Muscle of back (tissue), 13 donors: ENCODE measurements at places on chromosomes 12 and 14. TPM values are rescaled to one million over a fixed set of nuclear protein-coding genes. Genes with fewer than 3 reads are reported as not detected.

Gene TMEM132D
- polyA plus RNA-seq: 1.5 TPM

Gene RNU4-1
- polyA plus RNA-seq: not detected

Gene DIO2
- polyA plus RNA-seq: 1.2 TPM

Gene MBIP
- 22.6 TPM for polyA plus RNA-seq

Gene SLC2A14
- polyA plus RNA-seq: 0.58 TPM

Gene BEST3
- polyA plus RNA-seq: 61.9 TPM

Gene TRHDE
- polyA plus RNA-seq: 1.6 TPM

Gene HOXC10
- polyA plus RNA-seq: 0.34 TPM

Gene MON2
- 57.5 TPM for polyA plus RNA-seq

Gene CCNB1IP1
- 62.6 TPM for polyA plus RNA-seq

Gene FGF23
- polyA plus RNA-seq: 0.05 TPM

Gene KRT6C
- polyA plus RNA-seq: not detected

Gene PRH2
- polyA plus RNA-seq: not detected

Gene GLT8D2
- 65.1 TPM for polyA plus RNA-seq

Gene MYF6
- 49.2 TPM for polyA plus RNA-seq

Gene TPPP2
- polyA plus RNA-seq: 0.26 TPM

Gene FAM90A1
- polyA plus RNA-seq: 0.77 TPM

Gene KSR2
- not detected for polyA plus RNA-seq

GRCh38 chr14:104215706-104216334 is 77.4 kb downstream of the KIF26A start:
- no peak for DNase-seq

GRCh38 chr12:14577344-14577743 is 9.7 kb upstream of the PLBD1 start:
- no peak for DNase-seq

DNA sequence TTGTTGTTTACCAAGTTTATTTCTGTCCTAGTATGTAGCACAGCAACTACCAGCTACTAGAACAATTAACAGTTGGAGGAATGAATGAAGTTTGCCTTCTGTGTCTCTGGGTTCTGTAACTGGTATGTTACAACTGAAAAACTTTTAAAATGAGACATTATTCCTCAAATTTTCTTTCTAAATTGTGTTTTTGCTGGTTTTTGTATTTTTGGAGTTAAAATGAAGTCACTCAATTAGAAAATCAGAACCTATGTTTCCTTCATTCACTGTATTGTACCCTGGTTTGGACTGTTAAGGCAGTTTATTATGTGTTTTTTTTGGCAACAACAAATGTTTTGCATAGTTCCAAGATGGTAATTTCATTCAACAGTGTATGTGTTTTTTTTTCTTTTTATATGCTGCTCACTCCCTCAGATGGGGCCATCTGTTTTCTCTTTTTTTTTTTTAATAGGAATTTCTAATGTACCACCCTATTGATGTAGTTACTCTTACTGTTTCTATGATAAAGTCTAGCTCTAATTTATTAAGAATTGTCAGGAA is 30.2 kb upstream of the EVL start:
- no peak for DNase-seq

GRCh38 chr14:71399057-71399487 is 491.8 kb downstream of the PCNX1 start:
- DNase-seq: no peak

DNA sequence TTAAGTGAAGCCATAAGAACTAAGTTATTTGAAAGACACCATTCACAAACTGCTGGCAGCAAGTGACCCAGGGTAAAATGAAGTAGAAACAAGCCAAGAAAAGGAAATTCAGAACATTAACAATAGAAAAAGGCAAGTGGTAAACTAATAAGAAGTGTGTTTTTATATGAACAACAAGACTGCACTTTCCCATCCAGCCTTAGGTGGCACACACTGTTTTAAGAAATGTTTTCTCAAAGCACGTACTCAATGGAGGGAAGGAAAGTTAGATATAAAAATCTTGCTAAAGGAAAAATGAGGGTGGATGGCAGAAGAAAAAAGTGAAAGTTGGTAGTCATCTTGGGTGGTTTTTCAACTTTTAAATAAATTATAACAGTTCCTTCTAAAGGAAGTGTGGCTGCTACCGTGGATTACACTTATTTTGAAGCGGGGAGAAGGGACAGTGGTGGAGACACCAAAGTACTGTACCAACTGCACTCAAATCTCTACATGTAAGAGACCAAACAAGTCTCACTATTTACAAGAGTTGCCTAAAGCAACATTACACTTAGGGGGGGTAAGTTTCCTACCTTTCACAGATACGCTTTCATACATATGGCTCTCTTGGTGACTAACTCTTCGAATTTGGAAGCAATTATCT is 58.8 kb downstream of the SEL1L start:
- no peak for DNase-seq

- DNase-seq: no peak
These were observed 49.5 kb upstream of the ATXN7L3B start for GRCh38 chr12:74488134-74488533.

- peak; percentile 78 for DNase-seq
These were observed 14.3 kb downstream of the CFL2 start for GRCh38 chr14:34699873-34700621.

DNA sequence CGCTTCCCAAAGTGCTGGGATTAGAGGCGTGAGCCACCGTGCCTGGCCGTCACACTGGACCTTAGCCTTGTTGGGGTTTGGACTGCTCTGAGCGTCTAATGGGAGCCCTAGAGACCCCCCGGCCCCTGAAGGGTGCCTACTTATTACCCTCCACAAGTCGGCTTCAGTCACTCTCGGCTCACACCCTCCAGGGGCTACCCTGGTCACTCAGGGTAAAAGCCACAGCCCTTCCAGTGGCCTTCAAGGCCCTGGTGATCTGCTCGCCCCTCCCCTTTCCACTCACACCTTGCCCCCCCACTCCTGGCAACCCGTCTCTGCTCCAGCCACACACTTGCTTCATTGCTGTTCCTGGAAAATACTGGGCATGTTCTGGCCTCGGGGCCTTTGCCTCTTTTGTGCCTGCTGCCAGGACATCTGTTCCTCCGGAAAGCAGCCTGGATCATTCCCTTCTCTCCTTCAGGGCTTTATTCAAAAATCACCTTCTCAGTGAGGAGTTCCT is 3.6 kb upstream of the MORN3 start:
- DNase-seq: peak; percentile 45

GRCh38 chr12:30624009-30624408 is 71.7 kb downstream of the IPO8 start:
- DNase-seq: no peak

- no peak for DNase-seq
These were observed 1.4 kb downstream of the RIOX1 start for GRCh38 chr14:73492043-73492552.

DNA sequence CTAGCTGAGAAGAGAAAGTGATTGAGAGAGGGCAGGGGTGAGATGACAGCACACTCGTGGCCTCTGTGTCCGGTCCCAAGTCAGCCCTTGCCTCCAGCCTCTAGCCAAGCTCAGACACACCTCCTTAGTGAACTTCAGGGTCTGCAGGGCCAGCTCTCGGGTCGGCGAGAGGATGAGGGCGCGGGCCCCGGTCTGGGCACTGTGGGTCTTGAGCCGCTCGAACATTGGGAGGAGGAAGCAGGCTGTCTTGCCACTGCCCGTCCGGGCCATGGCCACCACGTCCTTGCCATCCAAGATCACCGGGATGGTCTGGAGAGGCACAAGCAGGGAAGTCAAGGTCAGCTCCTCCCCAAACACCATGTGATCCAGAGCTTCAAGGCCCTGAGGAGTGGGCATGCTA is 6.3 kb downstream of the DDX54 start:
- DNase-seq: no peak

GRCh38 chr12:65200007-65200665 is 30.8 kb downstream of the LEMD3 start:
- DNase-seq: no peak

GRCh38 chr12:52506858-52507715 is 13.1 kb downstream of the KRT5 start:
- DNase-seq: no peak

DNA sequence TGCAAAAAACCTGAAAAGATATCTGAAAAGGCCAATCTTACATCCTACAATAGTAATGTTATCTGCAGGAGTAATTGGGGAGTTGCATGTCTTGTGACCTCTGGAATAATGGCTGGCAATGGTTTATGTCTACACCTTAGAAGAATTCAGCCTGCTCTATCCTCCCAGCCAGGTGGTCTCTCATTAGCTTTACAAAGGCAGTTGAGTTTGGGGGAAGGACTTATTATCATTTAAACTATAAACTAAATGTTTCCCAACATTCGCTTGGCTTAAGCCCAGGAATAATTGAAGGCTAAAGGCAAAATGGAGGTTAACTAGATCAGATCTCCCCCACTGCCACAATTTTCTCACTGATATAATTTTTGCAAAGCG is 158.4 kb upstream of the SFSWAP start:
- DNase-seq: no peak

GRCh38 chr12:88472248-88472647 is 108.0 kb downstream of the KITLG start:
- DNase-seq: peak; percentile 8

DNA sequence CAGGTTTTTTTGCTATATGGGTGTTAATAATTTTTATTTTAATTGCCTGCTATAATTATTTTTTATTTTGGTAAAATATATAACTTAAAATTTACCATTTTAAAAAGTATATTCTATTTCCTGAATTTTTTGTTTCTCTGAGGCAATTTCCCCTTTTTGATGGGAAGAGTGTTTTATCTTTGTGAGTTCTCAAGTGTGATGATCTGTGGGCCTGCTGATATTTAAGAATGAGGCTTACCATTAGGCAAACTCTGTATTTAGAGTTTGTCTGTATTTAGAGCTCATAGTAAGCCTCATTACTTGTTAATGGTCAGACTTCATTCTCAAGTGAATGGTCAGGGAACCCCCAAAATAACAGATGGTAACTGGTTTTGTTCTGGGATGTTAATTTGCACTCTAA is 48.0 kb downstream of the WNK1 start:
- no peak for DNase-seq

- no peak for DNase-seq
These were observed 7.0 kb downstream of the SYT1 start for GRCh38 chr12:78871566-78871965.

DNA sequence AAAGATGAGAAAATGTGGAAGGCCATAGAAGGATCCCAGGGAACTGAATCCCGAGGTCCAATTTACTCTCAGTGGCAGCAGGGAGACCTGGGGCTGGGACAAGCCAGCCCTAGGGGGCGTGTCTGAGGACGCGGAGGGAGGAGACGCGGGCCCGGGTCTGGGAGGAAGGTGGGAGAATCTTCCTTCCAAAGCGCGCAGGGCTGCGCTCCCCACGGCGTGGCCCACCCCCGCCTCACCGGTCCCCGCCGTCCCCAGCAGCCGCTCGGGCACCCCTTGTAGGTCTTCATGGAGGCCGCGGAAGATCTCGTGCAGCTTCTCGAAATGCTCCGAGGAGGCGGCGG is 323 bp downstream of the VTI1B start:
- DNase-seq: peak; percentile 52

DNA sequence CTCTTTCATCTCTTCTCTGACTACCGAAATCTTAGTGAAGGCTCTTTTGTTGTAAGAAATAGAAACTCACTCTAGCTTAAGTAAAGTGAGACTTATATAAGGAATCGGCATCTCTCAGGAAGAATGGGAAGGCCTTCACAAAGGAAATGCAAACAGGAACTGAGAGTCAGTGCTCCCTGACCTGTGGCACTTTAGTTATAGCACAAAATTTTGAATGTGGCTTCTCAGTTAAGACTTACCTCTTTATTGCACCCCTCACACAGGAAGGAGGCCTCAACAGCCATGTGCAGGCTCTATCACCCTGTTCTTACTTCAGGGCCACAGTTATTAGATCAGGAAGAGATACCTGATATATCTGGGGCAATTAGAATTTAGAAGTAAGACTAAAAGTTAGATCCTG is 224.7 kb upstream of the EGLN3 start:
- no peak for DNase-seq

GRCh38 chr14:34507459-34507858 is 32.0 kb downstream of the EAPP start:
- no peak for DNase-seq

DNA sequence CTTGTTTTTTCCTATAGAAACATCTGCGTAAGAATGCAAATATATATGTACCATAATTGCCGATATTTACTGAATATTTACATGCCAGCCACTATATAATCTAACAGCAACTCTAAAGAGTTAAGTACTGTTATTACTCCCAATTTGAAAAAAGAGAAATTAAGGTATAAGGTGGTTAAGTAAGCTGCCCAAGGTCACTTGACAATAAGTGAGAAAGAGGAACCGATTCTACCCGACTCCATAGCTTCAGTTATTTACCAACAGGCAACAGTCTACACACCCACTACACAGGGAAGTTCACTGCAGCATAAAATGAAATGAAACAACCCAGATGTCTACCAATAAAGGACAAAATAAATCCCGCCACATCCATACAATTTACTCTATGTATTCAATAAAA is 1.1 kb downstream of the MIS18BP1 start:
- no peak for DNase-seq

DNA sequence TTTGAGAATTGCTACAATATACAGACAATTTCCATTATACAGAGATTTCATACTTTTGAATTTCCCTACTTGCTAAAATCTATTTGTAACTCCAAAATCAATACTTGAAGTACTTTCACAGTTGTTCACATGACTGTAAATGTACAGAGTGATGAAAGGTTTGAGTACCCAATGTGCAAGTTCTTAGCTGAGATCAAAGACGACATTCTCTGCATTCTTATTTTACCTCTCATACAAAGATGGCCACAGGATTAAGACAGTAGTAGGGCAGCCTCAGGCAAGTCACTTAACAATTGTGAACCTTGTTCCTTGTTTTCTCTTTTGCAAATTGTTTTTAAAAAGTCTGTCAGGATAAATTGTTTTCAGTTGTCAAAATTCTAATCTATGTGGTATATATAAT is 255.9 kb upstream of the KITLG start:
- no peak for DNase-seq

DNA sequence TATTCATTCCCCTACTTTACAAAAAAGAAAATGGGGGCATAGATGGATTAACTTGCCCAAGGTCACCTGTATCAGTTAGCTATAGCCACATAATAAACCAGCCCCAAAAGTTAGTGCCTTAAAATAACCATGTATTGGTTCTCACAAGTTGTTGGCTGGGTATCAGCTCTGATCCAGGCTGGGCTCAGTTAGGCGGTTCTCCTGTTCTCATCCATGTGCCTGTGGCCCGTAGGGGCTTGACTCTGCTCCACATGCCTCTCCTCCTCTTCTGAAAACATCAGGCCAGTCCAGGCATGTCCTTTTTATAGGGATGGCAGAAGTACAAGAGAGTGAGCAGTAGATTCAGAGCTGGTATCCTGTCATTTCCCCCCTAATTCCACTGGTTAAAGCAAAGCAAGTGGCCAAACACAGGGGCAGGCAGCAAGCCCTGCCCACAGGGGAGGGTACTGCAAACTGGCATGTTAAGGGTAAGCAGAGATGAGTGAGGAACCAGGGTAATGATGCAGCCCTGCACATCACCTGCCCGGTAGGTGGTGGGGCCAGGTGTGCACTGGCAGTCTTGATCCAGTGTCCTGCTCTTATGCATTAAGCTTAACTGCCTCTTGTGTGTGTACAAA is 47.9 kb upstream of the TUNAR start:
- DNase-seq: no peak

GRCh38 chr12:54220567-54220966 is 31.8 kb upstream of the SMUG1 start:
- no peak for DNase-seq
